ENCODE measurements at places on chromosomes 12 and 14.

DNA sequence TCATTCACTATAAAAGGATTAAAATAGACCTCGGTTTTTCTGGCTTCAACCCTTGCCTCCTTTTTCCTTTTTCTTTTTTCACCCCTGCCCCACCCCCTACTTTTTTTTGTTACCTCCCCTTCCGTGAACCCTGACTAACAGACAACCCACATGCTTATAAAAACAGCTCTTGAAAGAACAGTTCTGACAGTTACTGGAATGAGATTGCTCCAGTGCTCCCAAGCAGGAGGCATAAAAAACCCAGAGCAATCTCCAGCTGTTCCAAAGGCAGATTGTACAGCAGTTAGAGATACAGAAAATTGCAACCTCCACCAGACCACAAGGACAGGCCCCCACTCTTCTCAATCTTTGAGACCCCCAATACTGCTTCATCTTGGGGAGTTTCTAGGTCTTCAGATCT is 29.9 kb upstream of the TMEM260 start:
- no peak for DNase-seq

GRCh38 chr12:120157678-120158077 is 36.8 kb downstream of the GCN1 start:
- no peak for DNase-seq

- no peak for DNase-seq
These were observed 67.9 kb upstream of the ESRRB start for GRCh38 chr14:76307786-76308780.

GRCh38 chr12:27002141-27002540 is 12.0 kb downstream of the TM7SF3 start:
- DNase-seq = no peak

DNA sequence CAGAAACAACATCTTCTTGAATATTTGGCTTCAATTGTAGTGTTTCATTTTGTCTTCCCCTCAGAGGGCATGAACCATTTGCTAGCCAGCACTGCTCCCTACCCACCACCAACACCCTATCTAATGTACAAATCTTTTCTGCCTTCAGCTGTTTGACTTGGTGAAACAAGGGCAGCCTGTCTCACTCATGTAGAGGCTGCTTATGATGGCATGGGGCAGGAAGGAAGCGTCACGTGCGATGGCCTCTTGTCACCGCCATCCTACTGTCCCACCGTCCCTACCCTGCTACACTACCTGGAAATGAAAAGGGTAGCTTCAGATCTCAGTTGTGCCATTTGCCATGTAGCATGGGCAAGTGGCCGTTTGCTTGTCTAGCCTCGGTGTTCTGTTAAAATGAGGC is 29.9 kb upstream of the LRTM2 start:
- no peak for DNase-seq

- no peak for DNase-seq
These were observed 131.3 kb downstream of the ITPR2 start for GRCh38 chr12:26701604-26702215.

GRCh38 chr12:92656911-92657310 is 45.9 kb upstream of the PLEKHG7 start:
- no peak for DNase-seq

DNA sequence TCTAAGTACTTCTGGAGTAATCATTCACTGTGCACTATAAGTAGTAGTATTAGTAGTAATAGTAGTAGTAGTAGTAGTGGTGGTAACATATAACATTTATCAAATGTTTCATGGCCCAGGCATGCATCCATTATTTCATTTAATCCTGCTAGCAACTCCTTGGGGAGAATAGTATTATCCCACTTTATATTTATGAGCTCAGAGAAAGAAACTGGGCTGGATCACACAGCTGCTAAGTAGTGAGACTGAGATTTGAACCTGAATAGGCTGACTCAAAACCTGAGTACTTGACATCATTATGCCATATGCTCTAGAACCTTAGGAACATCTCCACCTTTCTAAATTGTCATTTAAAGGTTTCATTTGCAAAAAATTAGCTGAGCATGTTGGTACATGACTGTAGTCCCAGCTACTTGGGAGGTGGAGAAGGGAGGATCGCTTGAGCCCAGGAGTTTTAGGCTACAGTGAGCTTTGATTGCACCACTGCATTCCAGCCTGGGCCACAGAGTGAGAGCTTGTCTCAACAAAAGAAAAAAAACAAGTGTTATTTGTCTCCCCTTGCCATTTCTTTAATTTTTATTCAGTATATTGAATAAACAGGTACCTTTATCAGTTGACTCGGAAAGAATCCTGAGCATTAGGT is 11.4 kb upstream of the NID2 start:
- DNase-seq = no peak

Measured in Panc1 (cell line).